CD4-positive, alpha-beta T cell (primary cell): ENCODE measurements at places on chromosomes 13 and 19. TPM values are rescaled to one million over a fixed set of nuclear protein-coding genes. Genes with fewer than 3 reads are reported as not detected.

GRCh38 chr19:39704181-39705044, at the start of gene LGALS14:
TSS of gene LGALS14 (plus strand) at chr19:39704481. CDS start at chr19:39704529, 48 bp downstream.
- DNase-seq: no peak

DNA sequence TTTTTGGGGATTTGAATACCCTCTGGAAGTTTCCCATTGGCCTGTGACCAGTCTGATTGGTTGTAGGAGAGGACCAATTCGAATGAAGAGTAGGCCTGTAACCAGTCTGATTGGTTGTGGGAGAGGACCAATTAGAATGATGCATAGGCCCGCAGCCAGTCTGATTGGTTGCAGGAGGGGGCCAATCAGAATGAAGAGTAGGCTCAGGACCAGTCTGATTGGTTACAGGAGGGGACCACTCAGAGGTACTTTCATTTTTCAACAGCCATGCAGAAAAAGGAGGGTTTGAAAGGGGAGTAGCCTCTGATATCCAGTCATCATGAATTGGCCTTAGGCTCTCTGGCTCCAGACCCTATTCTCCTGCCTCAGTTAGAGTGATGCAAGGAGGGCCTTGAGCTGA, 30.4 kb upstream of the SLC1A5 start:
- DNase-seq: no peak

GRCh38 chr13:27258637-27259386, 7.5 kb downstream of the RPL21 start:
- no peak for DNase-seq

The ZNF256 gene
- 15.2 TPM for total RNA-seq

DNA sequence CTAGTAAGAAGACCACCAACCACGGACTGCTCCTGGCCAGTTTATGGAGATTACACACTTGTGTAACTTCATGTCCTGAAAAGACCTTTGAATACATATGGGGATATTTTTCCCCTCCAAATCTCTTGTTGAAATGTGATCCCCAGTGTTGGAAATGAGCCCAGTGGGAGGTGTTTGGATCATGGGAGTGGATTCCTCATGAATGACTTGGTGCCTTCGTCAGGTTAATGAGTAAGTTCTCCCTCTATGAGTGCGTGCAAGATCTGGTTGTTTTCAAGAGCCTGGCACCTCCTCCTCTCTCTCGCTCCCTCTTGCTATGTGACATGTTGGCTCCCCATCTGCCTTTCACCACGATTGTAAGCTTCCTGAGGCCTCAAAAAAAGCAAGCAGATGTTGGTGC, 769.0 kb upstream of the SLITRK1 start:
- no peak for DNase-seq

DNA sequence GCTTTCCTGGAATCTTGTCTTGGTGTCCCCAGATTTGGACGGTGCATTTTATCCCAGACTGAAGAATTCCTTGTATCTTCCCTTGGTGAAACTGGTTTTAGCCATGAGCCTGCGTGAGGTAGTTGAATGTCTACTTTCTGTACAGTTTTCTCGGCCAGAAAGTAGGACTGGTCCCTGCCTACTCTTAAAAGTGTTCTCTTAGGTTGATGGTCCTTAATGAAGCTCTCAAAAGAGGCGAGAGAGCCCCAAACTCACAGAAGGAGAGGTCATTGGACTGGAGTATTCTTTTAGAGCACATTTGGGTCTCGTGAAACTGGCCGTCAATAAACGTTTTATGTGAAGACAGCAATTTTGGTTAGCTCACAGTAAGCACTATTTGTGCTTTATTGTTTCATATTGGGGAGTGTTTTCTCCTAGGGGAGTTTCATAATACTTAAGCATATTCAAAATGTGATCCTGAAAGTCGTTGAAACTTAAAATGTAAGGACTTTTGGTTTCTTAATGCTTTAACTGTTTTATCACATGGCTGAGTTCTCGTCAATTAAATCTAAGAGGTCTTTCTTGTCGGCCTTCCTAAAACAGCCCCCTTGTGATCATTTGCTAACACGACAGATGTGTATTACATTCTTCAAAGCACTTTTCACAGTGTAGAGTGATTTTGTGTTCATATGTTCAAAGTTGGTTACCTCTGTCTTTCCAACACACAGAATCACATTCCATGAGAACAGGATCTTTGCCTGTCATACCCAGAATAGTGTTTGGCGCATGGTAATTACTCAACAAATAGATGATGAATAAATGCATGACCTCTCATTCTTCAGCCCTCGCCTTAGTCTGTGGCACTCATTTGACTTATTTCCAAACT, 889 bp downstream of the GTF2F2 start:
- DNase-seq: no peak

DNA sequence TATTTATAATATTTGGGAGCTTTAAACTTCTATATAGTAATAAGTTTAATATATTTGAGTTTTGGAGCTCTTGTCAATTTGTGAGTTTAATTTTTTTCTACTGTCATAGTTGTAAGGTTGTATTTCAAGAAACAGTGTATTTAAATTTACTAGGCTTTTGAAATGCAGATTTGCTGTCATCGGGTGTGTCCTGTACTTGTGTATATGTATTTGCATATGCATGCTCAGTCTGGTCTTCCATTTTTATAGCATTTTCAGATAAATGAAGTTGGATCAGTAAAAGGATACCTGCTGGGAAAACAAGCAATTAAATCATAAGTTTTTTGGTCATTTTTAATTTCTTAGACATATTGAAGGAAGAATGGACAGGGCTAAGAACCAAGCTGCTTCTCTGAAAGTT, 33.1 kb downstream of the SLAIN1 start:
- no peak for DNase-seq

GRCh38 chr13:40120781-40121180, 465.3 kb downstream of the COG6 start:
- no peak for DNase-seq
